Natural killer cell treated with Interleukin-12 subunit alpha and Interleukin-12 subunit beta and Interleukin-15 and Interleukin-18, amount 100 ng/mL, for 72 hours (primary cell): ENCODE measurements at places on chromosomes 11 and 22. TPM values are rescaled to one million over a fixed set of nuclear protein-coding genes. Genes with fewer than 3 reads are reported as not detected.

GRCh38 chr11:19785265-19785664, 72.6 kb downstream of the NAV2 start:
- H3K4me1 ChIP-seq: no peaks in the 10 kb centered on the region
- peaks cover 42% of the 10 kb centered on the region for H3K27me3 ChIP-seq
- H3K27ac ChIP-seq: no peak overlapping the region

GRCh38 chr22:36052505-36052941, 23.9 kb upstream of the RBFOX2 start:
- H3K4me3 ChIP-seq: no peak overlapping the region
- no peak for DNase-seq
- H3K36me3 ChIP-seq: no peaks in the 10 kb centered on the region
- no peak overlapping the region for H3K27ac ChIP-seq

GRCh38 chr11:35593143-35593542, 25.1 kb upstream of the FJX1 start:
- DNase-seq: no peak
- H3K36me3 ChIP-seq: no peaks in the 10 kb centered on the region
- H3K27me3 ChIP-seq: peaks cover 34% of the 10 kb centered on the region
- H3K27ac ChIP-seq: no peak overlapping the region

GRCh38 chr11:45150943-45151342, 4.5 kb downstream of the PRDM11 start:
- no peak overlapping the region for H3K27ac ChIP-seq
- no peak overlapping the region for H3K4me3 ChIP-seq
- peaks cover 30% of the 10 kb centered on the region for H3K4me1 ChIP-seq
- H3K36me3 ChIP-seq: no peaks in the 10 kb centered on the region
- no peak for DNase-seq

DNA sequence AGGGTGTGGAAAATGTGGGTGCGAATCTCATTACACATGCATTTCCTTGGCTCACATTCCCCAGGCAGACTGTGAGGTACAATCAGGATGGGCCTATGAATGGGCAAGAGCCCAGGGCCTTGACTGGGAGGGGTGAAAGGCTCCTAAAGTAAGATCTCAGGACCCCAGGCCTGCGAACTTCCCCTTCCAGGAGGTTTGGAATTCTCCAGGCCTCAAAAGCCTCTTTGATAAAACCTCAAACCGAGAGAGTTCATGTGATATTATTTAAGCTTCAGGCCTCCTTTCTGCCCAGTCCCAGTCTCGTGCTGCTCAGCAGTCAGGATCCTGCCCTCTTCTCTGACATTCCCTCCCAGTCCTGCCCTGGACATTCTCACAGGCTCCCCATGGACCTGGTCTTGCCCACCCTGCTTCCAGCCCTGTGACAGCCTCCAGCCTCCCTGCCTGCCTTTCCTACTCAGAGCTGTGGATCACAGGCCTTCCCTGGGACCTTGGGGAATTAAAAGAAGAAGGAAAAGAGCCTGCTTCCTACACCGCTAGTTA, 37.3 kb upstream of the TEAD1 start:
- H3K4me1 ChIP-seq: peaks cover 2% of the 10 kb centered on the region
- no peaks in the 10 kb centered on the region for H3K36me3 ChIP-seq
- H3K4me3 ChIP-seq: no peak overlapping the region
- H3K27ac ChIP-seq: no peak overlapping the region
- DNase-seq: no peak

DNA sequence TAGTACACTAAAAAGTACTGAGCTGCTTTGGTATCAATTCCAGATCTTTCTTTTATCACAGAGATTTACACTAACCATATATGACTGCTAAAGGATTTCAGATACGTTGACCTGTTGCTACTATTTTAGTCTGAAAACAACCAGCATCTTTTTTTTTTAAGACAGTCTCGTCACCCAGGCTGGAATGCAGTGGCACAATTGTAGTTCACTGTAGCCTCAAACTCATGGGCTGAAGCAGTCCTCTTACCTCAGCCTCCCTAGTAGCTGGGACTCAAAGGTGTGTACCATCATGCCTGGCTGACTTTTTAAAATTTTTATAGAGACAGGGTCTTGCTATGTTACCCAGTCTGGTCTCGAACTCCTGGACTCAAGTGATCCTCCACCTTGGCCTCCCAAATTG, 24.2 kb upstream of the L3MBTL2 start:
- H3K27ac ChIP-seq: peak overlapping the region; percentile 9
- H3K4me1 ChIP-seq: peaks cover 8% of the 10 kb centered on the region
- no peak overlapping the region for H3K4me3 ChIP-seq
- no peaks in the 10 kb centered on the region for H3K27me3 ChIP-seq
- H3K36me3 ChIP-seq: no peaks in the 10 kb centered on the region
- DNase-seq: no peak

POU2AF3 gene
- total RNA-seq: not detected

DNA sequence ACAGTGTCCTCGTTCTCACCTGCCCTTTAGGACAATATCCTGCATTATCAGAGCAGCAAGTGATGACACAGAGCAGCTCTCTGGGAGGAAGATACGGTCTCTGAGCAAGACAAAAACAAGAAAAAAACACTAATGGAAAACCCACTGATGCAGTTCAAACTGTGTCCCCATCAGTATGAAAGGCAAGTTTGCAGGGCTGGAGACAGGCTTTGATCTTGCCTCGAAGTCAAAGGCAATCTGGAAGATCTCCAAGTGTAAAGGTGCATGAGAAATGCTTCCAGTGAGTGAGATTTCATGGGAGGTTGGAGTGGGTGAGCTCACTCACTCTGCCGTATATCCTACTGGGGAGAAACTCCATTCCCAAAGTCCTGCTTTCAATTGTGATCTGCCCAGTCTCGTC, 157.5 kb downstream of the KIRREL3 start:
- no peaks in the 10 kb centered on the region for H3K4me1 ChIP-seq
- DNase-seq: no peak
- H3K36me3 ChIP-seq: no peaks in the 10 kb centered on the region
- H3K4me3 ChIP-seq: no peak overlapping the region

PRODH gene
- total RNA-seq: not detected

DNA sequence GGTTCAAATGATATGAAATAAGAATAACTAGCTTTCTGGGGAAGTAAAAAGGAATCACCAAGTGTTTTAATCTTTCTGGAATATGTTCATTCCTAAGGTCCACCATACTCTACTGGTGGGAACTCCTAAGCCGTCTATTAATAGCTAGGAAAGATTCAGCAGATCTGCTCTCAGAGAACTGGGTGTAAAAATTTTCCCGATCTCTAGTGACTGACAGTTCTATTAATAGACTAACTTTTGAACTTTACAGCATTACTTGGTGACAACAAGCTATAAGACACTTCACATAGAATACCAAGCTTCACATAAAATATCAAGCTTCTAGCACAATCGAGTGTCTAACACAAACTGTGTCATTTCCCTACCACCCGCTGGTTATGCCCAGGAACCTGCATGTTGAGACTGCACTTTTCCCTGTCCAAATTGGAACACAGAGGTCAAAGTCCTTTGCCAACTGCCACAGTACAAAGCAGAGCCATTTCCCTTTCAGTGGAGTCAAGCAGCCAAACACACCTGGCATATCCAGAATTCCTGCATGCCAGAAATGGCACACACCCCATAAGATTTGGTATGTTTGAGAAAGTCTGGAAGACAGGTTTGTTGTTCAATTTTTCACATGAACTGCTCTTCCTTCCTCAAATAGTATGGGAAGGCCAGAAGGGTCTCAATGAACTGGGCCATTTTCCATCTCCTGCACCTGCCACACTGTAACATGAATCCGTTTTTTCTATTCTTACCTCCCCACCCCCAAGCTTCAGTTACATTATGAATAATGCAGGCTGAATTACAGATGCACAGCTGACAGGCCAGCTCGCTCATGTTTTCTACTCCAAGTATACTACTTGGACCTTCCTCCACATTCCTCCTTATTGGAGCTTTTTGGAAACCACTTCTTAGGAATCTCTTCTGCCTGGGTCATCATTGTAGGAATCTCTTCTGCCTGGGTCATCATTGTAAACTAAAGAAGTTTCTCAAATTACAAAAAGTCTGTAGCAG, 3.7 kb downstream of the OSBP start:
- H3K36me3 ChIP-seq: peaks cover 28% of the 10 kb centered on the region
- peaks cover 44% of the 10 kb centered on the region for H3K4me1 ChIP-seq
- no peak overlapping the region for H3K27ac ChIP-seq
- no peak overlapping the region for H3K4me3 ChIP-seq
- no peaks in the 10 kb centered on the region for H3K27me3 ChIP-seq

DSCAML1 gene
- total RNA-seq: not detected

DNA sequence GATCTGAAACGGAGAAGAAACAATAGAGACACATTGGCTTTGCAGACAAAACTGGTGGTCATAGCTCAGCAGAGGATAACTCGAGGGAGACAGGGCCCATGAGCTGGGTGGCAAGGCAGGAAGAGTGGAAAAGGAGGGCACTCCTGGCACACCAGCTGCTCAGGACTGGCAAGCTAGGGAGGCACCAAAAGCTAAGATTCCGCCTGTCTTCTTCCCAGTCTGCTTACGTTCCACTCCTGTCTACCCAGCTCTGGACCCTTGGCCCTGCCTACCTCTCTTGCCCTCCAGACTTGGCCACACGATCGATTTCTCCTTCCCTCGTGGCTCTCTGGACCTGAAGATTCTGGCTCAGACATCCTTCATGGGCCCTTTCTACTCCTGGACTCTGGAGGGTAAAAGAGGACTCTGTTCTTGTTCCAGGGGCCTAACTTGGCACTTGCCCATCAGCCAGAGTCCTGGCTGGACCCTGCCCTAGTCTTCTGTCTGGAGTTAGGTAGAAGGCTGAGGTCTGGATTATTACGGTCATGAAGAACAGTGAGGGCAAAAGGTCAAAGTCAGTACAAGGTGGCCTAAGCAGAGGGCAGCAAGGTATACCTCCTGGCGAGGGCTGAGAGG, 115.2 kb upstream of the PITPNB start:
- H3K27ac ChIP-seq: no peak overlapping the region
- no peaks in the 10 kb centered on the region for H3K4me1 ChIP-seq
- H3K36me3 ChIP-seq: no peaks in the 10 kb centered on the region
- no peak for DNase-seq
- H3K27me3 ChIP-seq: peaks cover 20% of the 10 kb centered on the region
- H3K4me3 ChIP-seq: no peak overlapping the region

BLID gene
- not detected for total RNA-seq

DNA sequence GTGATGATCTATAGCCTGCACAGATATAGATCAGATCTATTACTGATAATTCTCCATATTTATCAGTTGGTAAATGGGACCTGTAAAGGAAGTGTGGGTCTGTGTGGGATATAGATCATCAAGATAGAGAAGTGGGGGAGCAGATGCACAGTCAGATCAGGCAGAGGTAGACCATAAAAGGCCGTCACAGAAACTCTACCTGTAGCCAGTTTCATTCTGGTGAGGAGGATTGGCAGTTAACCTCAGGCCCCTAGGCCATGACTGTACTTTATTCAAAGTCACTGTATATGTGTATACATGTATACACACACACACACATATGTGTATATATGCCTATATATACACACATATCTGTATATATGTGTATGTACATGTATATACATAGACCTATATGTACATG, 69.1 kb downstream of the ADM start:
- H3K36me3 ChIP-seq: no peaks in the 10 kb centered on the region
- DNase-seq: no peak
- H3K27me3 ChIP-seq: peaks cover 11% of the 10 kb centered on the region
- H3K4me3 ChIP-seq: no peak overlapping the region
- H3K27ac ChIP-seq: no peak overlapping the region
- no peaks in the 10 kb centered on the region for H3K4me1 ChIP-seq

DNA sequence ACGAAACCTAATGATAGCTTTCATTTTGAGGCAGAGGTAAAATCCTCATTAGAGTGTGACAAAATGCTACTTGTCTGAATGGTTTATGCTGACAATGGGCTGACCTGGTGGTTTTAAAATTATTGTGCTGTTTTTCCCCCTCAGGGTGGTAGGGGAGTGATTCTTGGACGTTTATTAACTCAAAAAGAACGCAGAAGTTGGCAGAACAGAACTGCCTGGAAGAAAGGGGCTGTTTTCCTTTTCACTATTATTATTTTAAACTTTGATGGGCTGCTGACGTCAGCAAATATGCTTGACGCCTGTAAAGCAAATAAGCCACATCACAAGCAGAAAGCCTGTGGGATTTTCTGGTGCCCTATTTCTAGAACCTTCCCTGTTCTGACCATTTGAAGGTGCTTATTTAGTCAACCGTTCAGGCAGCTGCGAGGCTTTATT, 4.0 kb downstream of the RASSF10 start:
- H3K4me3 ChIP-seq: no peak overlapping the region
- no peaks in the 10 kb centered on the region for H3K36me3 ChIP-seq
- H3K27me3 ChIP-seq: peaks cover 66% of the 10 kb centered on the region
- H3K4me1 ChIP-seq: no peaks in the 10 kb centered on the region

TRIM51 gene
- total RNA-seq: not detected

GRCh38 chr22:18001040-18001893, 23.1 kb downstream of the MICAL3 start:
- peak overlapping the region; percentile 93 for H3K4me3 ChIP-seq
- peaks cover 13% of the 10 kb centered on the region for H3K27me3 ChIP-seq
- H3K27ac ChIP-seq: peak overlapping the region; percentile 91
- H3K36me3 ChIP-seq: no peaks in the 10 kb centered on the region

SPDYC gene
- total RNA-seq: not detected

DNA sequence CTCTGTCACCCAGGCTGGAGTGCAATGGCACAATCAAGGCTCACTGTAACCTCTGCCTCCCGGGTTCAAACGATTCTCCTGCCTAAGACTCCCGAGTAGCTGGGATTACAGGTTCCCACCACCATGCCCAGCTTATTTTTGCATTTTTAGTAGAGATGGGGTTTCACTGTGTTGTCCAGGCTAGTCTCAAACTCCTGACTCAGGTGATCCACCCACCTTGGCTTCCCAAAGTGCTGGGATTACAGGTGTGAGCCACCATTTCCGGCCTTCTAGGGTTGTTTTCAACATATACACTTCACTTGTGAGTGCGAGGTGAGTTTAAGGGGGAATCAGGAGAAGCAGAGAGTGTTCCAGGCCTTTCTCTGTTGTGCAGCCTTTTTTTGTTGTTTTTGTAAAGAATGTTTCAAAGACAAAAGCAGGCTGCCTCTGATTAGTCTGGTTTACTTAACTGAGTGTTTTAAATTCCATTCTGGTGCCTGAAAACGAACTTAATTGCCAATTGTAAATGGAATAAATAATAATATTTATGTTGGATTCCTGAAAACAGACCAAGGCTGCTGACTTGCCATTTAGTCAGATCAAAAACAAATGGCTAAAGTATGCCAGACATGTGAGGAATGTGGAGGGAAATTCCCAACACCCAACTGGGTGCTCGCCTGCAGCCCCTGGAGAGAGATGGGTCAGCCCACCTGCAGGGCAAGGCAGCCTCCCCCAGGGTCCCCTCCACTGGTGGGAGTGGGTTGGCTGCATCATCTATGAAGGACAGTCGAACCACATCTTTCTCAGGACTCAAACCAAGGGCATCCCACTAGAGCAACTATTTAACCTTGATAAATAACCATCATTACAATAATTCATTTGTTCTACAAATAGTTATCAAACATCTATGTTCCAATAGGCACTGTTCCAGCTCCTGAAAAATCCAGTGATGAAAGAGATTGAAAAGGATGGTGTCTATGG, 4.6 kb upstream of the RANGAP1 start:
- no peak for DNase-seq
- H3K4me1 ChIP-seq: peaks cover 12% of the 10 kb centered on the region
- no peak overlapping the region for H3K4me3 ChIP-seq
- H3K27me3 ChIP-seq: no peaks in the 10 kb centered on the region
